ENCODE measurements at places on chromosomes 16 and 17.

DNA sequence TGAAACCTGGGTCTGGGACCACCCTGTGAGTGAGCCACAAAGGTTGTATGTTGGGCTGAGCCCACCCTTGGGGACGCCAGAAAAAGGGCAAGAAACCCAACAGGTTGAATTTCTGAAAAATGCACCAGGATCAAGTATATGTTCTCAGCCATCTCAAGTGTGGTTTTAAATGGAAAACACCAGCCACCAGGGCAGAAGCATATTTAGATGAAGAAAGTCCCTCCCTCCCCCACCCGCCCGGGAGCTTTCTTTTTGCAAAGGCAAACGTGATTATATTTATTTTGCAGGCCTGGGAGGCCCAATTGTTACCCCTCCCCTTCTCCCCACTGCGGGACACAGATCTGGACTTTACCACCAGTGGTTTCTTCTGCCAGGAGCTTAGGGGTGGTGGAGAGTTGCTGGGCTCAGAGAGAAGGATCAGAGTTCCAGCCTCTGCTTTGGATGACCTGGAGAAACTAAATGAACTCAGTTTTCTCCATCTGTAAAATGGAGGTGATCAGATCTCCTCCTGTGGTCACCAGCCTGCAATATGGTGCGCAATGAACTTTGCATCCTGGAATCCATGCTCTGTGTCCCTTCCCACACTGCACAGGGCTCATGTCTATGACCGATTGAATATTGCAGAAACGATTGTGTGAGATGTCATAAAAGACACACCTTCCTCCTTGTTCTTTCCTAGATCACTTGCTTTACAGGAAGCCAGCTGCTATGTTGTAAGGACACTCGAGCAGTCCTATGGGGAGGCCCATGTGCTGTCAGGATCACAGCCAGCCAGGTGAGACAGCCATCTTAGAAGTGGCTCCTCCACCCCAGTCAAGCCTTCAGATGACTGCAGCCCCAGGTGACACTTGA lies 21.0 kb upstream of the NGFR start:
- DNase-seq: no peak

GRCh38 chr16:88453217-88453531 lies at the start of gene ZFPM1:
TSS of gene ZFPM1 (plus strand) at chr16:88453280. CDS start at chr16:88453639, 359 bp downstream.
- DNase-seq: no peak

GRCh38 chr17:29911641-29912177 lies 18.3 kb downstream of the SSH2 start:
- no peak for DNase-seq

GRCh38 chr17:32114536-32114935 lies 27.8 kb upstream of the RHOT1 start:
- DNase-seq: no peak

GRCh38 chr16:67803894-67804293 lies 2.5 kb downstream of the RANBP10 start:
- DNase-seq: peak; percentile 81

DNA sequence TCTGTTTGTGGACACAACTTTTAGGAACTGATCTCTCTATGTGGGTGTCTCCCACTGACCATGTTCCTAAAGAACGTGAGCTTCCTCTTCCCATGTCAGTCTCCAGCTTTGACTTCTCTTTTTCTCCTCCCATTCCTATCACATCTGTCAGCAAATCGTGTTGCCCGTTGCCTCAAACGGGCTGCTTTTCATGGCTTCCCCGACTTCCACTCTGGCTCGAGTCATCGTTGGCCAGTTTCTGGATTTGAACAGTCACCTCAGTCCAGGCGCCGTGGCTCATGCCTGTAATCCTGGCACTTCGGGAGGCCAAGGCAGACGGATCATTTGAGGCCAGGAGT lies 5.4 kb downstream of the ABCC1 start:
- no peak for DNase-seq

- no peak for DNase-seq
Observed at GRCh38 chr16:10352262-10352661, 33.6 kb upstream of the ATF7IP2 start.

DNA sequence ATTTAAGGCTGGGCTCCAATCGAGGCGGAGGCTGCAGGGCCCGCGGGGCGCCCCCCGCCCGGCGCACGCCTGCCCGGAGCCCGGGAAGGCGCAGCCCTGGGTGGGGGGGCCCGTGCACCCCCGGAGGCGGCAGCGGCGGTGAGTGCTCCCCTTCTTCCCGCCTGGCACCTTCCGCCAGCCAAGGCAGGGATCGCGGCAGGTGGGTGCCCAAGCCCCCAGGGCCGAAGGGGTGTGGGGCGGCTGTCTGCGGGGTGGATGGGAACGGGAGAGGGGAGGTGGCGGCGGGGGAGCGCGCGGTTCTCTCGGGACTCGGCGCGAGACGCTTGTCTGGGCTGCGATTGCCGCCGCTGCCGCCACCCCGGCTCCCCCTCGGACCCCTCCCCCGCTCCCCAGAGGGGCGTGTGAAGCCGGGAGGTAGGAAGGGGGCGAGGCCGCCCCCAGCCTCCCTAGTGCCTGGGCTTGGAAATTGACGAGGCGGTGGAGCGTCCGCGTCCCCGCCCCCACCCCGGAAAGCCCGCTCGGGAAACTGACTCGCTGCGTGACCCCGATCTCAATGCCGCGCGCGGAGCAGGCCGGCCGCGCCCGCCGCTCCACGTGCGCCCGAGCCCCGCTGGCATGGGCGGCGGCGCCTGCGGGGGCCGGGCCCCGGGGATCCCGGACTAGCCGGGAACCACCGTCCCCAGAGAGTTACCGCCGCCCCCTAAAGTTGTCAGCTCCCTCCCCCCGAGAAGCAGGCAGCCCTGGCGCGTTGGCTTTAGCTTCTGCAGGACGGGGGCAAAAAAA lies 231.5 kb downstream of the MRTFB start:
- DNase-seq: peak; percentile 43

DNA sequence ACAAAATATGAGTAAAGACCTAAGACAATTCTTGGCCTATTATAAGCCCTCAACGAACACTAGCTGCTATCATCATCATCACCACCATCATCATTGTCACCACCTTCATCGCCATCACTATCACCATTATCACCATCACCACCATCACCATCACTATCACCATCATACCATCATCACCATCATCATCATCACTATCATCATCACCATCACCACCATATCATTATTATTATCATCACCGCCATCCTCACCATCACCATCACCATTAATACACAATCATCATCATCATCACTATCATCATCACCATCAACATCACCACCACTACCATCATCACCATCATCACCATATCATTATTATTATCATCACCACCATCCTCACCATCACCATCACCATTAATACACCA lies 82.5 kb downstream of the RGS9 start:
- DNase-seq: no peak

DNA sequence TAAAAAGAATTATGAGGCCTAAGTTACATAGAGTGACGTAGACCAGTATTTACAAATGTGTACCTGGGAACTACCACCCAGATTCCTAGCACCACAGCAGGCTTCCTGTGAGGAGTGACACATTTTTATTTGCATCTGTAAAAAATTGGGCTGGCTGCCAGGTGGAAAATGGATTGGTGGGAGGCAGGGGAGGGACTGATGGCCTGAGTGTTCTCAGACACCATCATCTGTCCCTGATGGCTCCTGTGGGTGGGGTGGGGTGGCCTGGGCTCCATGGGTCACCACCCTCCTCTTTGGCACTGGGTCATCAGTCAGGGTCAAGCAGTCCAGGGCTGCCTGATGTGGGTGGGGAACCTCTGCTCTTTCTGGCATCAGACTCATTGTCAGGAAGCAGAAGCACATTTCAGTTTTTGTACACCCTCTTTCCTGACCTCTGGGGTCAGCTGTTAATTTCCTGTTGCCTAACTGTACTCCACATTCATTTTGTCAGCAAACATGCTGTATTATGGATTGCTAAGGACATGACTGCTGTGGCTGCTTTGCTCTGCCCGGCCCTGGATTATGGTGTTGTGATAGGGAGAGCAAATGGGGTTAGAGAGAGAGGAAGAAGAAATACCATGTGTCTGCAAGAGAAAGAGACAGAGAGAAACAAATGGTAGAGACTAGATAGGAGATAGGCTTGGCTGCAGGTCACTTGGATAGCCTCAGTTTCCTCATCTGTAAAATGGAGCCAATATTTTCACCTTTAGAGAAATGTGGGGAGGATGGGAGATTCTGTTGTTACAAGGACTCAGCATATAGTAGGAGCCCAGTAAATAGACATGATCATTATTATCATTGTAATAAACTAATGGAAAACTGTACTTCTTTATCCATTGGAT lies 11.6 kb upstream of the MFAP4 start:
- no peak for DNase-seq

DNA sequence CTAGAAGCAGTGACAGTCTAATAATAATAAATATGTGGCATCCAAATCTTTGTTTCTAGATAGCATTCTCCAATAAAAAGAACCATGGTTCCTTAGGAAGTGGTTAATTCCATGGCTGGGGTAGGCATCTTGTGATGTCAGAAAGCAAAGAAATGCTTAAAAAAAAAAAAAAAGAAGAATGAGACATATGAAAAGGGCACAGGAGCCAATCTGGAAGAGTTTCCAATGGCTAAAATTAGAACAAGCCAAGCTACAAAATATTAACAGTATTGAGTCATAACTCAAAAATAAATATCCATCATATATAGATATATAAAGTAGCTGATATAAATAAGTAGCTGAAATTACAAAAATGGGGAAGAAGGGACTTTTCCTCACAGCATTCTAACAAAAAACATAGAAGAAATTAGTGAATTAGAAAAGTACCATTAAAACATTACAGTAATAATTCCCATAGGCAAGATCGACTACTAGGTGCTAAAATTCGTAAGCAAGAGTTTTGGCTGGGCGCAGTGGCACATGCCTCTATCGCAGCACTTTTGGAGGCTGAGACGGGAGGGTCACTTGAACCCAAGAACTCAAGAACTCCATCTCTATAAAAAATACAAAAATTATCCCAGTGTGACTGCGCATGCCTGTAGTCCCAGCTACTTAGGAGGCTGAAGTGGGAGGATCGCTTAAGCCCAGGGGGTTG lies 111.3 kb downstream of the TRIM37 start:
- no peak for DNase-seq

- DNase-seq: peak; percentile 31
Observed at GRCh38 chr16:10957771-10958482, 13.6 kb downstream of the CLEC16A start.

- DNase-seq: no peak
Observed at GRCh38 chr16:89094880-89095258, 1.2 kb downstream of the ACSF3 start.

- no peak for DNase-seq
Observed at GRCh38 chr16:70634861-70635260, 11.5 kb upstream of the IL34 start.

DNA sequence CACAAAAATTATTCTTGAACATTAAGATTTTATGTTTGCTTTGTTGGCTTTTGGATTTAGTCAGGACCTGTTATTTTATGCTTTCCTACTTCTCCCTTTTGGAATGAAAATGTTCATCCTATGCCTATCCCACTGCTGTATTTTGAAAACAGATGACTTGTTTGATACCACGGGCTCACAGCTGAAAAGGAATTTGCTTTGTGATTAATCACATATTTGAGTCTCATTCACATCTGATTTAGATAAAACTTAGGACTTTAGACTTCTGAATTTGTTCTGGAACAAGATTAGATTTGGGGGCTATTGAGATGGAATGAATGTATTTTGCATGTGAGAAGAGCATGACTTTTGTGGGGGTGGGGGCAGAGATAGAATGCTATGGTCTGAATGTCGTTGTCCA lies 1012.6 kb downstream of the CDH11 start:
- no peak for DNase-seq

GRCh38 chr17:9929871-9930270 lies 24.8 kb upstream of the RCVRN start:
- no peak for DNase-seq

- DNase-seq: no peak
Observed at GRCh38 chr17:4087911-4088693, 54.7 kb downstream of the ZZEF1 start.

DNA sequence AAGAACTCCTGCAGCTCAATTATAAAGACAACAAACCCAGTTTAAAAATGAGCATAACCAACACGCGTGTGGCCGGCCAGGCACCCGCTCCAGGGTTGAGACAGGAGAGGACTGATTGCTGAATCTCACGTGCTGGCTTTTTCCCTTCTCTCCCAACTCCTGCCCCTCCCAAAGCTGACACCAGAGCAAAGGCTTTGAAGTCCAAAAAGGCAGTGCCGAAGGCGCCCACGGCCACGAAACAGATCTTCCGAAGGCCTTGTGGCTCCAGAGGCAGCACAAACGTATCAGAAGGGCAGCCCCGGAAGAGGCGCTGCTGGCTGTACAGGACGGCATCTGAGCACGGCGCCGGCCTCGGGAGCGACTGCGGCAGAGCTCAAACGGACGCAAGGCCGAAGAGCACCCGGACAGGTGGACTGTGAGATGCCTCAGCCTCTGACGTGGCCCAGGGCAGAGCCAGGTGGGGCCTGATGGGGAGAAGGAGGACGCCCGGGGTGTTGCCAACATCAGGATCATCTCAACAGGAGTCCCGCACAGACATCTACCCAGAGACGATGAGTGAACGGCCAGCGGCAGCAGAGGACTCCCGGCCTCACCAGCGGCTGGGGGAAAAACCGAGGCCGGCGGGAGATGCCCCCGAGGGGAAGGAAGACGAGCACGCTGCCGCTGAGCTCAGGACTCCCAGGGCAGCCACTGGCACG lies 10.5 kb downstream of the CLCN7 start:
- DNase-seq: no peak

DNA sequence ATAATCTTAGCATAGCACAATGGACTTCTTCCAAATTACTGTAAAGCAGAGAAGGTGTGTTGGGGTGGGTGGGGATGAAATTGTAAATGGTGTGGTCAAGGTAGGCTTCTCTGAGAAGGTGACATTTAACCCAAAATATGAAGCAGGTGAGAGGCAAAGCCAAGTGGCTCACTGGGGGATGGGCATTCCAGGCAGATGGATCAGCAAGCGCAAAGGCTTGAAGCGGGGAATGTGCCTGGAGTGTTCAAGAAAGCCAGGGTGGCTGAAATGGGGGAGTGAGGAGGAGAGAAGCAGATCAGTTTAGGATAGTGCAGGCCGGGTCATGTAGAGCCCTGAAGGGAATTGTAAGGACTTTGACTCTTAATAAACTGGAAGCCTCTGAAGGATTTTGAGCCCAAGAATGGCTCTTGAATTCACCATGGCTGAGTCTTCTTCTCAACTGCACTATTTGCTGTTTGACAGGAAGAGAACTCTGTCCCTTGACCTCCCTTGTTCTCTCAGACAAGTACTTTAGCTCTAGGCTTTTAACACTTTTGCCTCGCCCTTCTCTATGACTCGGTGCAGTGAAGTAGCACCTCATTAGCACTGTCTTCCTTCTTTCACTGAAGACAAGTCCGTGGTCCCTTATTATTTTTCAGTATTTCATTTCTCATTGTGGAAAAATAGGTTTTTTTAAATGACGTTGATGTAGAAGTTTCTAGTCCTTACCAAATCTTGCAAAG lies 14.7 kb downstream of the CACNG3 start:
- no peak for DNase-seq
